ENCODE measurements at places on chromosomes 11 and 22.

DNA sequence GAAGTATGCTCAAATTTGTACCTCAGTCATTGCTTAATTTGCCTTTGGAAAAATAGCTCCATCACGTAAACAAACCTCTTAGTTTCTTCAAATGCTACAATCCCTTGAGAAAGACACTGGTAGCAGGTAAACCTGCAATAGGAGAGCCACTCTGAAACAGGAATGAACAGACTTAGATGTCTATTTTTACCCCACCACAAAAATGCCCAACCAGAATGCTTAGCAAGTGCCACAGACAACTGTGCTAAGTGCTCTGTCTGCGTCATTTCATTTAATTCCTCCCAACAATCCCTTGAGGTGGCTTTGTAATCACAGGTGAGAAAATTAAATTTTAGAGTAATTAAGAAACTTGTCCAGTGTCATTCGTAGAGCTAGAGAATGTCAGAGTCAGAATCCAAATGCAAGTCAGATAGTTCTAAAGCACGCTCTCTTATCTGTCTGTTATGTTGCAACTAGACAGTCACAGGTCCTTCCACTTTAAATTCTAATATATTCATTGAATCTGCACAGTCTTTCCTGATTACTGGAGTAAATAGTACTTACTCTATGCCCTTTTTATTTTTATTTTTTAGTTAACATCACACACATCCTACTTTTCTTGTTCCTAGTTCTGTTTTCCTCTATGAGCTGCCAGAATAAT is 89.0 kb upstream of the GRIA4 start:
- no peak for DNase-seq

DNA sequence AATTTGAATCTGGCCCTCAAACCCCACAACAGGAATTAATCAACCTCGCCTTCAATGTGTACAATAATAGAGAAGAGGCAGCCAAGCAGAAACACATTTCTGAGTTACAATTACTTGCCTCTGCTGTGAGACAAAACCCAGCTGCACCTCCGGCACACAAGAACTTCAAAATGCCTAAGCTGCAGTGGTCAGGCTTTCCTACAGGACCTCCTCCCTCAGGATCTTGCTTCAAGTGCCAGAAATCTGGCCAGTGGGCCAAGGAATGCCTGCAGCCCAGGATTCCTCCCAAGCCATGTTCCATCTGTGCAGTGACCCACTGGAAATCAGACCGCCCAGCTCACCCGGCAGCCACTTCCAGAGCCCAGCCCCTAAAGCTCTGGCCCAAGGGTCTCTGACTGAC is 3.4 kb upstream of the NDUFC2 start:
- DNase-seq = no peak

DNA sequence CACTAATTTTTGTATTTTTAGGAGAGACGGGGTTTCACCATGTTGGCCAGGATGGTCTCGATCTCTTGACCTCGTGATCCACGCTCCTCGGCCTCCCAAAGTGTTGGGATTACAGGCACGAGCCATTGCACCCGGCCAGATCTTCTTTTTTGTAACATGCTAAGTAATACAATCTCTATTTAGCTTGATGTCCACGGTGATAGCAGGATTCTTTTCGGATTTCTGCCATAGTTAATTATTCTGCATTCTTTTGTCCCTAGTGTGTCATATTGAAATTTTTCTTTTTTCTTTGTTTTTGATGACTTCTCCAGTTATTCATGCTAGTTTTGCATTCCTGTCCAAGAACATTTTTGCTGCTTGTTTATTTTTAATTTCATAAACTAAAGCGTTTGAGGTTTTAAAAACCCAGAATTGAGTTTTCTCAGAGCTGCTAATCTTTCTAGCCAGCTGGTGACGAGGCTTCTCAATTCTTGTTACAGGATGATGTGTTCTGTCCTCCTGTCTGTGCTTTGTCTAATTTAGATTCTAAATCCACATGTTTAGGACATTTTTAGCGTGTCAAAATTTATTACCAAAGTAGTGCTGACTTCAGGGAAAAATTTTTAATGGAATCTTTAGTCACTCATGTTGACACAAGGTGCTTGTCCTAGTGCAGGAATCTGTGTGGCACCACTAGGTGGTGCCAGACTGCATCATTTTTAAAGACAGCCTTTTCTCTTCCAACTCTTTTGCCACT is 21.8 kb downstream of the NF2 start:
- DNase-seq = no peak

GRCh38 chr11:74754507-74755252 is 6.0 kb downstream of the RNF169 start:
- no peak for DNase-seq

DNA sequence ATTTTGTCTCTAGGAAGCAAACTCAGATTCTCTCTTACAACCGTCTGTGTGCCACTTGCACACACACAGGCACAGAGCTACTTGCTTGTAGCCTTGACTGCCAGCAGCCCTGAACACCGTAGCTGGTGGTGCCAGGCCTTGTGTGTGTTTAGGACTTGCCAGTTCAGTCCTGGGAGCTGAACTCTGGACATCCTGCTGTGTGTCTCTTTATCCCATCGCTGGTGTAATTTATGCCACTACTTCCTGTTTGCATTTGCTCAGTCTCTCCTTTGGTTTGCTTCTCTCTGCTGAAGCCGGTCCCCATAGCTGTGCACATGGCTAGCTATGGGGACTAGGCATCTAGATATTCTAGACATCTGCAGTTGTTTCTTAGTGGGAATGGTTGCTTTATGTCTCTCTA is 24.0 kb downstream of the MARK2 start:
- DNase-seq = no peak

GRCh38 chr11:78428773-78429172 is 11.2 kb upstream of the GAB2 start:
- DNase-seq = no peak

DNA sequence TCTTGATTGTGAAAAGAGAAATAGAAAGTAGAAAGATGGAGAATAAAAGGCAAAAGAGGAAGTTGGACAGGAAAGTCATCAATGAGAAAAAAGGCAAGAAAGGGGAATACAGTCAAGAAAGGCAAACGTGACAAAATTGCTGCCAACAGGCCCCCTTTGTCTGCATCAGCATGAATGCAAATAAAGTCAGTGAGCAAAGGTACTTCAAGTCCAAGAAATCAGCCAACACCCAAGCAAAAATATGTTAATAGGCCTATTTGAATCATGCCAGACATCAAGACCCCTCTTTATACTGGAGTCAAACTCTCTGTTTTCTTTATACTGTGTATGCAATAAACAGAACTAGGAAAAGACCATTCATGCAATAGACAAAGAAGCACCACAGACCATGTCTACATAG is 34.3 kb downstream of the GUCY1A2 start:
- DNase-seq = no peak

DNA sequence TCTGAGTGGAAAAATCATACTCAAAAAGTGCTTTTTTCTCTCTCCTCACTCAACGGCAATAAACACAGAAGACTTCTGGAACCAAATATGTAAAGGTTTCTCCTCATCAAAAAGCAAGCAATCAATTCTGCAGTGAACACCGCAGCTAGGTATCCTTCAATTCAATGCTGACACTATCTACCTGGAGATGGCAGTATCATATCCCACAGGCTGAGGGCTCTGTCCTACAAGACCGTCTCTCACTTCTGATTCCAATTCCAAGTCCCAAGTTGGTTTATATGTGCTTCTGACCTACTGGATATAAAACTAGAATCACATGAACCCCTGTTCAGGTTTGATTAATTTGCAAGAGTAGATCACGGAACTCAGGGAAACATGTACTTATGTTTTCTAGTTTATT is 59.7 kb upstream of the LUZP2 start:
- no peak for DNase-seq

- DNase-seq = no peak
These were observed 141.4 kb upstream of the E2F8 start for GRCh38 chr11:19382131-19382611.

Measured in GM12891 (cell line).